Globus pallidus (tissue), 1 donor: ENCODE measurements at places on chromosomes 2 and 18.

DNA sequence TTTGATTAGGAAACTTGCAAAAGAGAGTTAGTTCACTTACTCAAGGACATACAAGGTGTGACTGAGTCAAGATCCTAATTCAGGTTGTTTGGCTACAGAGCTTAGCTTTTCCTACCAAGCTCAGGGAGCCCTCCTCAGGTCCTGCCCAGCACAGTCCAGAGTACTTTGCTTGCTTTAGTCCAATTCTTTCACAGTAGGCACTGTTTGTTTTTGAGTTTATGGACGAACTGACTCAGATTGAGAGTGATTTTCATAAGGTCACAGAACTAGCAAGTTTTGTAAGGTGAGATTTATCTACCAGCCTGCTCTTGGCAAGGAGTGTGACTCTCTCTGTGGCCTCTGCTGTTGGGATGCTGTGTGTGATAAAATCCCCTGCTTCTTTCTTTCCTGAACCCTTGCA lies 310.5 kb downstream of the PTPRM start:
- DNase-seq, result no peak

- no peak for DNase-seq
These were observed 39.8 kb downstream of the TTN start for GRCh38 chr2:178767094-178768060.

- DNase-seq, result no peak
These were observed 74.6 kb downstream of the DCDC2C start for GRCh38 chr2:3777966-3778365.

DNA sequence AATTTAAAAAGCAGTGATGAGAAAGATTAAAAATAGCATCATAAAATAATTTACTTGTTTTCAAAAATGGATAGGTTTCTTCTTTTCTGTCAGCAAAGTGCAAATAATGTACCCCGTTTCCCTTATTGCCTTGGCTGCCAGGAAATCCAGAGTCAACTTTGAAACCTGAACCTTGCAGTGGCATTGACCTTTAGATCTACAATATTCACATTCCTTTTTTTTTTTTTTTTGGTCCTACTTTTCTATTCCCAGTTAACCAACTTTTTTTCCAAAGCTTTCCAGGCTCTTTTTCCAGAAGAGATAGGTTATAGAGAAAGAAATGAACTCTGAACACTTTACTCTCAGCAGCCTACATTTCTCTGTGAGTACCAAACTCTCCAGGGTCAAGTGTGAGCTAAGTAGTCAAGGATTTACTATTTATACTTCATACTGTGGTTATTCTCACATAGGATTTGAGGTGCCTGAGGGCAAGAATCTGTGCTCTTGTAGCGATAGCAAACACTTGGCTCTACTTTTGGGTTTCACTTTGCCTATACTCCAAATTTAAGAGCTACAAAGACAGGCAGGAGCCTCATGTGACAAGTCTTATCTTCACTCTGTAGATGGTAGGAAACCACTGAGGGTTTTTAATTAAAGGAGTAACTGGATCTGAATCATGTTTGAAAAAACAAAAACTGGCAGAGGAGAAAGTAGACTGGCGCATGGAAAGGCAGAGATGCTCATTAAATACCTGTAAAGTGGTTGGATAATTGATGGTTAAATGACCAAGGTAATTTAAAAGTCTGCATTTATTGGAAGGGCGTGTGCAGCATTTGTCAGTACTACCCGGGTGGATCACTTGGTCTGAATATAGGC lies 63.2 kb upstream of the TMEM17 start:
- no peak for DNase-seq

DNA sequence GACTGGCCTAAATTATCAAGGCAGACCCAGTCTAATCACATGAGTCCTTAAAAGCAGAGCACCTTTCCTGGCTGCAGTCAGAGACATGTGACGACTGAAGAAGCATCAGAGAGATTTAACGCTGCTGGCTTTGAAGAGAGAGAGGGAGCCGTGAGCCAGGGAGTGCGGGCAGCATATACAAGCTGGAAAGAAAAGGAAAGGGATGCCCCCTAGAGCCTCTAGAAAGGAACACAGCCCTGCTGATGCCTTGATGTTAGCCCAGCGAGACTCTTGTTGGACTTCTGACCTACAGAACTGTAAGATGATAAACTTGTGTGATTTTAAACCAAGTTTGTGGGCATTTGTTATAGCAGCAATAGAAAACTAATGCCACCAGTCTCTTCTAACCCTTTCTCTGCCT lies 58.1 kb downstream of the HEATR5B start:
- DNase-seq, result no peak

GRCh38 chr2:259789-260331 lies 4.0 kb downstream of the SH3YL1 start:
- no peak for DNase-seq

- no peak for DNase-seq
These were observed 22.3 kb downstream of the TMEM18 start for GRCh38 chr2:654896-655295.

GRCh38 chr18:57437766-57438671 lies 2.8 kb downstream of the ONECUT2 start:
- peak; percentile 70 for DNase-seq

DNA sequence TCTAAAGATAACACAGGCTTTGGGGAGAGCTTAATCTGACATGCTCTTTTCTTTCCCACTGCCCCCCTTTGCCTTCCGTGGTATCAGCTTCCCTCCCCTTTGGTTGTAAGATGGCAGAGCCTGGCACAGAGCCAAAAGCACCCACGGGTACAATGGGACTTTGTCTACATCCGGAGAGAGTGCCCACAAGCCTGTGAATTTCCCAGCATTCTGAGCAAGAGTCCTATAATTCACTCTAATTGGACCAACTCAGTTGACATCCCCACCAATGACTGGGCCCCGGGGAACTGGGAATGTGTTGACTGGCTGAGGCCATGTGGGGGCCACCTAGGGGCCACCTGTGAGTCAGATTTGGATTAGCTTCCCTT lies 20.1 kb upstream of the C2orf72 start:
- DNase-seq, result no peak

GRCh38 chr2:167697948-167698347 lies 549.4 kb downstream of the STK39 start:
- DNase-seq, result no peak

DNA sequence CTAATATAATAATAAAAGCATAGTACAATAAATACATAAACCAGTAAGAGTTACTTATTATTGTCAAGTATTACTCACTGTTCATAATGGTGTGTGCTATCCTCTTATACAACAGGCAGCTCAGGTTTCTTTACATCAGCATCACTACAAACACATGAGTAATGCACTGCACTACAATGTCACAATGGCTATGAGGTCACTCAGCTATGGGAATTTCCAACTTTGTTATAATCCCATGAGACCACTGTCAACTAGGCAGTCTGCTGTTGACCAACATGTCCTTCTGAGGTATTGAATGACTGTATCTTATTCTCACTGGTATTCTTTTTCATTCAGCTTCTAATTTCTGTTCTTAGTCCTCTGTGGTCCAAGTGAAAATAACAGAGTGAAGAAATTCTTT lies 250.4 kb upstream of the DSEL start:
- no peak for DNase-seq

- DNase-seq, result peak; percentile 78
These were observed 19.8 kb downstream of the HDAC4 start for GRCh38 chr2:239380831-239381708.

GRCh38 chr2:181273986-181274385 lies 183.2 kb upstream of the ITGA4 start:
- no peak for DNase-seq

- DNase-seq, result no peak
These were observed 1673.4 kb upstream of the TMEFF2 start for GRCh38 chr2:193868132-193868531.

GRCh38 chr18:24176727-24177416 lies 38.0 kb downstream of the CABYR start:
- peak; percentile 84 for DNase-seq

DNA sequence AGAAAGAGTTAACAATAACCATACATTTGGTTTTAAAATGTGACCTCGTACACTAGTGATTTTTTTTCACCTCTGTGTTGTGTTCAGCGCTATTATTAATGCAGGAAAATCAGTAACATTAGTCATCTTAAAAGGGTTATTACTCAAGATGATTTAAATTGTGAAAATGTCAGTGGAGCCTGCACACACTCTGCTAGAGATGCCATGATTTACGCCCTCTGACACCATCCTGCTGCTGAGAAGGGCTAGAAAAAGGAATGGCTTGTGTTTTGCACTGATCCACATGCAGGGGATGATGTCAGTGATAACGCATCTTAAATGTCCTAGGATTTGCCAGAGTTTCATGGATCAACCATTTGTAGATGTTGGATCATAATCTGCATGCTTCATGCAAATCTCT lies 121.3 kb upstream of the BOD1L2 start:
- DNase-seq, result no peak

DNA sequence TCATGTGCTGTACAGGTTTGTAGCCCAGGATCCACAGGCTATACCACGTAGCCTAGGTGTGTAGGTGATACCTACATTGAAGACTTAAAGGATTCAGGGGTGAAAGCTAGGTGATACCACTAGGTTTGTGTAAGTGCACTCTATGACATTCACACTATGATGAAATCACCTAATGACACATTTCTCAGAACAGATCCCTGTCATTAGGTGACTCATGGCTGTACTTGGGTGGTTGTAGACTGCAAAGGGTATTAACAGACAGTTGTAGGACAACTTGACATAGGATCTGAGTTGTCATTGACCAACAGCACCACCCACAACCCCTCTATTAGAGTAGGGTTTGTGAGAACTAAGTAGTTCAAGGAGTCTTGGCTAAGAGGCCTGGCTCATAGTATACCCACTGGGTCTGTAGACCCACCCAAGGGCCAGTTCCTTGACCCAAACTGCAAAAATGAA lies 27.7 kb upstream of the SMCHD1 start:
- DNase-seq, result no peak

- no peak for DNase-seq
These were observed 235.3 kb upstream of the PXDN start for GRCh38 chr2:1979569-1979968.

- no peak for DNase-seq
These were observed 483.5 kb upstream of the GCFC2 start for GRCh38 chr2:76194031-76194775.

DNA sequence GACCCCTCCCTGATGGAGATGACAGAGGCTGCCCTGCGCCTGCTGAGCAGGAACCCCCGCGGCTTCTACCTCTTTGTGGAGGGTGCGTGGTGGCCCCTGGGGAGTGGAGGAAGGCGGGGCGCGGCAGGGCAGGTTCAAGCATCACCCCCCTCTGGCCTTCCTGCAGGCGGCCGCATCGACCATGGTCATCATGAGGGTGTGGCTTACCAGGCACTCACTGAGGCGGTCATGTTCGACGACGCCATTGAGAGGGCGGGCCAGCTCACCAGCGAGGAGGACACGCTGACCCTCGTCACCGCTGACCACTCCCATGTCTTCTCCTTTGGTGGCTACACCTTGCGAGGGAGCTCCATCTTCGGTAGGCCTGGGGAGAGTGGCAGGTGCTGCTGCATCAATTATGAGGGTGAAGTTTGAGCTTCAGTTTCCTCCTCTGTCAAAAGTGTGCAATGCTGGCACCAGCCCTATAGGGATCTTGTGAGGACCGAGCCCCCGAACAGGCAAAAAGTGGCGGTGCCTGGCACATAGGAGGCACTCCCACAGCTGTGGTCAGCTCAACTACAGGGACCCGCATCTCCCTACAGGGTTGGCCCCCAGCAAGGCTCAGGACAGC lies 2.2 kb downstream of the ALPI start:
- no peak for DNase-seq

DNA sequence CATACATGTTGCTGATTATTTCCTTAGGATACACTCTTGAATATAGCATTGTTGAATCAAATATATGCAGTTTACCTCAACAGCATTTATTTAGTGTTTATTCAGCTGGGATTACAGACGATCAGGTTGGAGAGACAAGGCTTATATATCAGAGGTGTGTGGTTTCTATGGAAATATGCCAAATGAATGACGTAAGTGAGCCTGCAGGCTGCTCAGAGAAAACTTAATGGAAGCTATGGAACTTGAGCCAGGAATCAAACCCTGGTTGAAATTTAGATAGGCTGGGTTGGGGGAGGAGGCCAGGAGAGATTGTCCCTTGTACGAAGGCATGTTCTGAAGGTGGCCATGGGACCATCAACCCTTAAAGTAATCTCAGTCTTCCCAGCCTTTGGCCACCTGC lies 79.5 kb downstream of the INPP4A start:
- DNase-seq, result no peak

GRCh38 chr2:148817210-148817708 lies 57.8 kb upstream of the KIF5C start:
- peak; percentile 19 for DNase-seq

- DNase-seq, result no peak
These were observed 38.4 kb downstream of the RAD51AP2 start for GRCh38 chr2:17479875-17480274.

GRCh38 chr2:198080879-198081765 lies 276.7 kb downstream of the PLCL1 start:
- no peak for DNase-seq

- DNase-seq, result peak; percentile 99
These were observed 7.4 kb upstream of the B3GNT7 start for GRCh38 chr2:231387904-231388724.

DNA sequence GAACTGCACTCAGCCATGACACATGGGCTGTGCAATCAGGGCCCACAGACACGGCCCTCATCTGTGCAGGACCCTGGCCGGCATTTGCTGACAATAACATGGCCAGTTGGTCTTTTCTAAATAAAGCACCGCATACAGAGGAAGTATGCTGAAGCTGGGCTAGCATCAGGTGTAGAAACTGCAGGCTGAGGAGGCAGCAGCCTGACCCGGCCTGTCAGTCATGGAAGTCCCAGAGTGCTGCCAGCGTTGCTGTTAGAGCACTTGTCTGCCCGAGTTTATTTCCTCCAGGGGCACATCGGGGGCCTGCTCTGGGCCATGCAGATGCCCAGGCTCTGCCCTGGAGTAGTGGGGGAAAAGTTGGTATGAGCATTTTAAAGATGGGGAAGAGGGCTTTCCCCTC lies 4.1 kb upstream of the PTPN18 start:
- no peak for DNase-seq

DNA sequence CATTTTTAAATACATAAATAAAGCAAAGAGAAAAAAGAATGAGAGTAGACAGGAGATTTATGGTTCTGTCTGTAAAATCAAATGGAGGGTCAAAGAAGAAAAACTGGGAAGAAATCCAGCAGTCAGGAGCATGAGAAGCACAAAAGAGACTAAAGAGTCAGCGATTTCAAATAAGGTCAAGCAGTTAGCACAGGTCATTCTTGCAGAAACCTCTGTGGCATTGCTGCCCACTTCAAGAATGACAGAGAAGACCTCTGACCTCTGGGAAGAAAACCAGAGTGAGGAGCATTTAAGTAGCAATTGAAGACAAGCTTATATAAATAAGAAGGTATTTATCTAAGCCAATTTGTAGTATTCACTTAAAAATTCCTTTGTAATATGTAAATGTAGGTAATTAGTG lies 172.0 kb upstream of the SPOPL start:
- no peak for DNase-seq

- DNase-seq, result no peak
These were observed 97.9 kb upstream of the ZNF516 start for GRCh38 chr18:76592981-76593381.

DNA sequence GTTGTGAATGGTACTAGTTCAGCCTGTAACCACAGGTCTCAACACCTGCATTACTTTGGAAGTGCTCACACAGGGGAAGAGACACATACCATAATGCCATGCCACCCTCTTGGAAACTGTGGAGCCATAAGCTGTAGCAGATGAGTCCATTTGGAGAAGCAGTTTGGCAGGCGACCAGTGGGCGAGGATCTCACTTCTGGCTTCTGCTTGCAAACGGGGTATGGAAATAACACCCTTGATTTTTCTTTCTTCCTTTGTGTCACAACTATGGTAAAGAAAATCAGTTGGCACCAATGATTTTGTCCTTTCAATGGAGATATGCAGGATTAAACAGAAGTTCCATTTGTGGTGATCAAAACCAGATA lies 28.6 kb downstream of the APOB start:
- DNase-seq, result no peak
